Left ventricle myocardium inferior (tissue), 1 donor: ENCODE measurements at places on chromosomes 16 and 17. TPM values are rescaled to one million over a fixed set of nuclear protein-coding genes. Genes with fewer than 3 reads are reported as not detected.

DNA sequence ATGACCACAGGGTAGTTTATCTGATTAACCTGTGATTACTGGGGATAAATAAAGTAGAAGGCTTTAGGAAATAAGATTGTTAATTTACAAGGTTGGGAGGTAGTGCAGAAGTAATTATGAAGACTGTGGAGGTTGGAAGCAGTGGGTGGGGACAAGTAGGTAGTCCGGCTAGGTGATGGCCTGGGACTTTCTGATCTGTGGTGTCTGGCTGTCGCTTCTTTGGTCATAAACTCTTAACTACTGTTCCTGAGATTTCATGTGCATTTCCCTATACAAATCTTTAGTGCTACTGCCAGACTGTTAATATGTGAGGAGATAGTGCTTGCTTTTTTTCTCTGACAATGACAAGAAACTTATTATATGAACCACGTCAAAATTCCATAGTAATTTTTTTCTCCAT lies 19.5 kb upstream of the HNF1B start:
- no peaks in the 10 kb centered on the region for H3K36me3 ChIP-seq
- no peaks in the 10 kb centered on the region for H3K4me1 ChIP-seq
- H3K27ac ChIP-seq, result no peak overlapping the region
- no peak overlapping the region for H3K4me3 ChIP-seq
- DNase-seq, result no peak
- peaks cover 87% of the 10 kb centered on the region for H3K27me3 ChIP-seq

DNA sequence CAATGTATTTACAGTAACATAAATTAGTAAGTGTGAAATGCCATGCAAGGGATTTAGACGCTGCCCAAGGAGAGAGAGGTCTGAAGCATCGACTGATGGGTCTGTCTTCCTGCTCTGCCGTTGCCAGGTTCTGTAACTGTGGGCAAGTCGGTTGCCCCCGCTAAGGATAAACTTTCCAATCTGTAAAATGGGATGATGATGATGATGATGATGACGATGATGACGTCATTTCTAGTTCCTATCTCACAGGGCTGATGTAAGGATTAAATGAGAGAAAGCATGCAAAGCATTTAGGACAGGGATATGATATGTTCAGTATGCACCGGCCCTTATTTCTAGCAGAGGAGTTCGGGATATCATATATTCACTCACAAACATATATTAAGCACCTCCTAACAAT lies 54.8 kb downstream of the C17orf67 start:
- no peak overlapping the region for H3K27ac ChIP-seq
- H3K27me3 ChIP-seq, result peaks cover 53% of the 10 kb centered on the region
- H3K36me3 ChIP-seq, result no peaks in the 10 kb centered on the region
- H3K4me3 ChIP-seq, result no peak overlapping the region
- peaks cover 11% of the 10 kb centered on the region for H3K4me1 ChIP-seq
- DNase-seq, result no peak

The CBX8 gene
- 7.5 TPM for total RNA-seq

GRCh38 chr17:43966276-43966675 lies 12.5 kb upstream of the PYY start:
- peaks cover 32% of the 10 kb centered on the region for H3K27me3 ChIP-seq
- H3K36me3 ChIP-seq, result no peaks in the 10 kb centered on the region
- no peaks in the 10 kb centered on the region for H3K4me1 ChIP-seq
- H3K27ac ChIP-seq, result no peak overlapping the region
- no peak overlapping the region for H3K4me3 ChIP-seq

GRCh38 chr17:21356537-21357127 lies 19.5 kb upstream of the KCNJ12 start:
- no peak overlapping the region for H3K27ac ChIP-seq
- H3K4me1 ChIP-seq, result peaks cover 27% of the 10 kb centered on the region
- H3K36me3 ChIP-seq, result no peaks in the 10 kb centered on the region
- no peak overlapping the region for H3K4me3 ChIP-seq
- H3K27me3 ChIP-seq, result no peaks in the 10 kb centered on the region
- no peak for DNase-seq

The CREBBP gene
- total RNA-seq, result 33.5 TPM

DNA sequence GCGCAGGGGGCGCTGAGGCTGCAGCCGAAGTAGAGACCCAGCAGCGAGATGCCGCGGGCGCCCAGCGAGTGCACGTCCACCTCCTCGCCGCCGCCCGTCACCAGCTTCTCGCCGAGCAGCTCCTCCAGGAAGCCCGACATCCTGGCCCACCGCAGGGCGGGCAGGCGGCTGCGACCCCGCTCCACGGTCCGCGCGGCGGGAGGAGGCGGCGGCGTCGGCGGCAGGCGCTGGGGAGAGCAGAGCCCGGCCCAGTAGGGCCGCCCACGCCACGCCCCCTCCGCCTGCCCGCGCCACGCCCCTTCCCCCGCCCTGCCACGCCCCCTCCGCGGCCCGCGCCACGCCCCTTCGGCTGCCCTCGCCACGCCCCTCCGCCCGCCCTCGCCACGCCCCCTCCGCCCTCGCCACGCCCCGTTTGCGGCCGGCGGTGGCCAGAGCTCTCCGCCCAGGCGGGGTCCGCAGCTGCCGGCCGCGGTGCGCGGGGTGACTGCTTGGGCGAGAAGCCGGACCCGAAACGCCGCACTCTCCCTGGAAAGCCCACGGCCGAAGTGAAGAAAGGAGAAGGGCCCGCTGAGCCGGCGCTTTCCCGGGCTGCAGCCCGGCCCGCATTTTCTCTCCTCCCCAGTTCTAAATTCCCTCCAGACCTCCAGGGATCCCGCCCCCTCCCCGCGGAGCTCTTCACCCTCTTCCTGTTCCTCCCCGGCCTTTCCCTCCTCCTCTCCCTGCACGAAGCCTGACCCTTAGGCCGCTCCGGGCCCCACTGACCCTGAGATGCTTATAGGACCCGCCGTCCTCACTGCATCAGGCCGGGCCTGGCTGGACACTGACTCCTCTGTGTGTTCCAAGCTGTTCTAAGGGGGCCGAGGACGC lies at the start of gene NXN:
Gene NXN (minus strand): TSS at position 238 of the 867 bp plus-strand sequence.
- DNase-seq, result peak; percentile 89
- peak within 1 kb of the TSS; percentile 91 for H3K4me3 ChIP-seq
- no peaks in the 10 kb centered on the region for H3K27me3 ChIP-seq
- H3K27ac ChIP-seq, result peak within 1 kb of the TSS; percentile 88

The KCTD11 gene
- 3.9 TPM for total RNA-seq

DNA sequence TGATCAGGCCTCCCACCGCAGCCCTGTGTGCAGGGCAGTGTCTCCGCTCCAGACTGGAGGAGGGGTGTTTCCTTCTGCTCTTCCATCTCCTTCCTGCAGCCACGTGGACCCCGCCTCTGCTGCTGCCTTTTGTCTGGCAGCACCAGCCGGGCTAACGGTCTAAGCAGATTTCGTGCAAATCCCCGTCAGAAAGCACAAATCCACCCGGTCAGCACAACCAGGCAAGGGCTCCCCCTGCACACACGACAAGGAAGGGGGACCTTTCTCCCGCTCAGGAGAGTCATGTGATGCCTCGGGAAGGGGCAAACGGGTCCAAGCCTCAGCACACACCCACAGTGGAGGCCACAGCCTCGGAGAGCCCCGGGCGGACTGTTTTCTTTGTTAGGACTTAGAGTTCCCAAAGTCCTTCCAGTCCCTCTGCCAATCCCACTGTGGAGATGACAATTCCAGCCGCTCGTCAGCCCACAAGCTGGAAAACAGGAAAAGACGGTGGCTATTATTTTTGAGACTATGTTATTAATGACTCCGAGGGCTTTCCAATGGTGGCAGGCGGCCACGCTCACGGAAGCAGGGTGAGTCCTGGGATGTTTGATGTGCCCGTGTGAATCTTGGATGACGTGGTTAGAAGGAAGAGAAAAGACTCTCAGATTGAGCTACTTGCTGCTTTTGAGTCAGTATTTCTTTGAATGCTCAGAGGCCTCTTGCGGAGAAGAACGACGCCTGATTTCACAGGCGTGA lies 22.5 kb upstream of the MEAK7 start:
- peak overlapping the region; percentile 48 for H3K4me3 ChIP-seq
- peak overlapping the region; percentile 86 for H3K27ac ChIP-seq
- H3K4me1 ChIP-seq, result peaks cover 32% of the 10 kb centered on the region

- no peak overlapping the region for H3K4me3 ChIP-seq
- H3K27ac ChIP-seq, result no peak overlapping the region
Observed at GRCh38 chr17:17532991-17533390, 36.8 kb upstream of the RASD1 start.

The SDR42E2 gene
- 0.08 TPM for total RNA-seq
